ENCODE measurements at places on chromosomes 7 and 10. TPM values are rescaled to one million over a fixed set of nuclear protein-coding genes. Genes with fewer than 3 reads are reported as not detected.

DNA sequence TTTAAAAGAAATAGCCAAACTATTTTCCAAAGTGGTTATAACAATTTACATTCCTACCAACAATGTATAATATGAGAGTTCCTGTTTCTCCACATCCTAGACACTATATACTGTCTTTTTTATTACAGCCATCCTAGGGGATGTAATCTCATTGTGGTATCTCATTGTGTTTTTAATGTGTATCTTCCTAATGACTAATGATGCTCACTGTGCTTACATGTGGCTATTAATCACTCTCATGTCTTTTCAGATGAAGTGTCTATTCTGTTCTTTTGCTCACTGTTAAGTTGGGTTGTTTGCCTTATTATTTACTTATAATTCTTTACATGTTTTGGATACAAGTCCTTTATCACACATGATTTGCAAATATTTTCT, 71.8 kb downstream of the ZNF438 start:
- DNase-seq, result no peak

DNA sequence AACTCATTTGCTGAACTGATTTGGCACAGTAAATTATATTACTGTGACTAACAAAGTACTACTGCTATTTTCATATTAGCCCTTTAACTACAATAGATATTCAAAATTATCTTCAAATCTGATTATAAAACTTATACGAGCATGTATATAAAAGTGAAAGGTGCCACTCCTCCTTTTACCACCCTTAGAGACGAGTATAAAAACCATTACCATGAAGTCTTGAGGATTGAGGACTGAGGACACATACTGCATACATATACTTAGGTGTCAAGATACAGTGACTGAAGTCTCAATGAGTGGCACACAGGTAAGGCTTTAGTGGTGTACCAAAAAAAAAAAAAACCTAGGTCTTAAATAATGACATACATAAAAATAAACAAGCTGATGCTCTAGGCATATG, 98.6 kb downstream of the DNAJC1 start:
- DNase-seq, result no peak

DNA sequence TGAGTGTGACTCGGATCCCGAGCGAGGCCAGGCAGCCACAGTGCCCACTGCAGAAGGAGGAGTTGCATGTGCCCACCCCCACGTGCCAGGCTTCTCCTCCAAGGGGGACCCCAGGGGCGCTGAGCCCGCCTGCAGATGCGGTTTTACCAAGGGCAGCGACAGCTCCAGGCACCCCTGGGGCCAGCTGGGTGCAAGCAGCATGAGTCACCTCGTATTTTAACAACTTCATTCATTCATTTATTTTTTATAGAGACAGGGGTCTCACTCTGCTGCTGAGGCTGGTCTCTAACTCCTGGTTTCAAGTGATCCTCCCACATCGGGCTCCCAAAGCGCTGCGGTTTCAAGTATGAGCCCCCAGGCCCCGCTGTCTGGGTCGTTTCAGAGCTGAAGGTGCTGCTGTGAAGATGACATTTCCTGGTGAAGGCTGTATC, 1.3 kb upstream of the FOXL3 start:
- no peak for DNase-seq

GRCh38 chr10:110311357-110311949, 6.7 kb upstream of the SMNDC1 start:
- peak; percentile 35 for DNase-seq

- DNase-seq, result no peak
Measured at GRCh38 chr7:120995654-120996053, 7.1 kb downstream of the CPED1 start.

KCNIP2 gene
- total RNA-seq, result not detected

AEBP1 gene
- total RNA-seq, result 395 TPM

TMEM236 gene
- 0.59 TPM for total RNA-seq

- DNase-seq, result no peak
Measured at GRCh38 chr7:41059796-41060195, 643.1 kb downstream of the INHBA start.

- no peak for DNase-seq
Measured at GRCh38 chr7:46999866-47000265, 582.0 kb downstream of the TNS3 start.

GRCh38 chr10:63093227-63093626, 39.9 kb upstream of the NRBF2 start:
- DNase-seq, result no peak

BLOC1S2 gene
- 19.9 TPM for total RNA-seq

- DNase-seq, result no peak
Measured at GRCh38 chr10:86267286-86268195, 99.1 kb downstream of the GRID1 start.

DNA sequence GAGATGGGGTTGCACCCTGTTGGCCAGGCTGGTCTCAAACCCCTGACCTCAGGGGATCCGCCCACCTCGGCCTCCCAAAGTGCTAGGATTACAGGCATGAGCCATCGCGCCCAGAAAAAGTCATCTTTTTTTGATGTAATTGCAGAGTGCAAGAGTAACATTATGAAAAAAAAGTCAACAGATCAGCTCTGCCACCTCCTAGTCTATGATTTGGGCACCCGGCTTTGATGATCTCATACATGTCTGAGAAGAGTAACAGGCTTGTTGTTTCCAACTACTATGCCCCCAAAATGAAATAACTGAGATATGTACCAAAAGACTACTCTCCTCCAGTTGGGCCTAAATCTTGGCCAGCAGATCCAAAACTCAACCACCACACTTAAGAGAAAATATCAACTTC, 40.8 kb downstream of the VOPP1 start:
- DNase-seq, result no peak

GRCh38 chr10:110793886-110794285, 77.8 kb upstream of the PDCD4 start:
- DNase-seq, result no peak

GRCh38 chr7:153151766-153152165, 392.2 kb downstream of the ACTR3B start:
- no peak for DNase-seq

DNA sequence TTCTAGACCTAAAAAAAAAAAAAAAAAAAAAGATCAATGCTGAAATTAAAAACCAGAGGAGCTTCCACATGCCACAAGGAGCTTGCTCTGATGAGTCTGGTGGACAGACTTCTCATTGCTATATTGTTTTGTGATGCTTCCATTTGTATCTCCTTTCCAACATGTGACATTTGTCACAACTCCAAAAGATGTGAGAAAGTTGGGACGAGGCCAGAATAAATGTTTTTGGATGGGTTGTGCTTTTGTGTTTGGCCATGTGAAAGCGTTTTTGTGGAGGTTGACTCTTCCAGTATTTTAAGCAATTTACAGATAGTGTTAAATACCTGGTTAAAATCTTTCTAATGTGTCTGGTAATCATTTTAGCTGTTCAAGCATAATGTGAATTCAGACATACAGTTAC, 280.1 kb downstream of the SKAP2 start:
- no peak for DNase-seq
